Left lung (tissue), 14 donors: ENCODE measurements at places on chromosomes 5 and 9. TPM values are rescaled to one million over a fixed set of nuclear protein-coding genes. Genes with fewer than 3 reads are reported as not detected.

GRCh38 chr5:16413166-16413860, 52.3 kb downstream of the ZNF622 start:
- DNase-seq: no peak

The EIF4E1B gene
- 0.08 TPM for polyA plus RNA-seq

The ZNF462 gene
- 28.9 TPM for polyA plus RNA-seq

DNA sequence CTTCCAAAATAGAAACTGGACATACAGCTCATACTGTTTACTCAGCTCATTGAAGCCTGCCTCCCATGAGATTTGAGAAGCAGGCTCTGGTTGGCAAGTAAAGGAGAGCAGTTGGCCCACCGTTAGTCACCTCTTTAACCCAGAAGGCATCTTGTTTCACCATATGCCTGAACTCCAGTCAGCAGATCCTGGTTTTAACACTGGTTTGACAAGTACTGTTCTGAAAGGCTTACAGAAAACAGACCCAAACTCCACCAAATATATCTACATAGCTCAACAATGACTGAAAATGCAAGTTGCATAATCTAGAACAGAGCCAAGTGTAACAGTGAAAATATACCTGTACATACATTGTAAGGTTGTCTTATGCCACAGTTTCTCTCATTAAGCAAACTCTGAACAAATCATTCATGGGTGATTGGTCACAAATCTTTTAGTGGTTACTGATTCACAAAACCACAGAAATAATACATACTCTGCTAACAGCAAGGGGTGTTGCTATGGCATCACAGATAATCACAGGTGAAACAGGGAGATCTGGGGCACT, 198.8 kb downstream of the BNC2 start:
- no peak for DNase-seq

GRCh38 chr5:115977096-115977495, 14.8 kb downstream of the LVRN start:
- no peak for DNase-seq

GRCh38 chr5:142600092-142600491, 85.8 kb downstream of the FGF1 start:
- DNase-seq: no peak

The IL12B gene
- not detected for polyA plus RNA-seq

DNA sequence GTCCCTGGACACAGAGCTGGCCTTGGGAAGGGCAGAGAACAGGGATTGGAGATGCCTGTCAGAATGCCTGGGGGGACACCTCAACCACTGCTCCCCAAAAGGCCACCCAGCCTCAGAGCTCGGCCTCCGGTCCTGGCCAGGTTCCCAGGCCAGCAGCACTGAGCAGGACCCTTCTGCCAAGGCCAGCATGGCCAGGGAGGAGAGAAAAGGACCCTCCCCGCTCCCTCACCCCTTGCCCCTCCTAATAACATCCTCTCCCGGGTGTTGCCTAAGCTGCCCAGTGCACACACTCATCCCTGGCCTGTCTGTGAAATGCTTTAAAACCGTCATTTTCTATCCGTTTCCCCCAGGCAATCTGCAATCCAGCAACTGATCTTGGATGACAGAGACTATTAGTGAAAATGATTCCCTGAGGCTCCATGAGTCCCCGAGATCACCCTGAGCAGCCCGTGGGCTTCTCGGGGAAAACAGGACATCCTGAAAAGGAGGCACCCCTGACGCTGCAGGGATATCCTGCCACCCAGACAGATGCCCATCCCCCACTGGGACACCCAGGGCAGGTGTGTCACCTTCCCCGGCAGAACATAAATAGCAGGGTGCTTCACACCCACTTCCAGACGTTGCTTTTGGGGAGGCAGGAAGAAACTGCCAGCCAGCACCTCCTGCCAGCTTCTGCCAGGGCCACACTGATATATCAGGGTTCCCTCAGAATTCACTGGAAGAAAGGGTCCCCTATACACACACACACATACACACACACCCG, 75.3 kb downstream of the ADAMTS2 start:
- peak; percentile 72 for DNase-seq

GRCh38 chr9:137631345-137632229, 12.8 kb downstream of the EHMT1 start:
- no peak for DNase-seq

- DNase-seq: no peak
These were observed 44.9 kb upstream of the SYNPO start for GRCh38 chr5:150595466-150596031.

The SLCO6A1 gene
- polyA plus RNA-seq: not detected

- no peak for DNase-seq
These were observed 43.1 kb downstream of the PTCD2 start for GRCh38 chr5:72363166-72363802.
